NCI-H1417 (cell line): ENCODE measurements at places on chromosomes 7 and 10.

DNA sequence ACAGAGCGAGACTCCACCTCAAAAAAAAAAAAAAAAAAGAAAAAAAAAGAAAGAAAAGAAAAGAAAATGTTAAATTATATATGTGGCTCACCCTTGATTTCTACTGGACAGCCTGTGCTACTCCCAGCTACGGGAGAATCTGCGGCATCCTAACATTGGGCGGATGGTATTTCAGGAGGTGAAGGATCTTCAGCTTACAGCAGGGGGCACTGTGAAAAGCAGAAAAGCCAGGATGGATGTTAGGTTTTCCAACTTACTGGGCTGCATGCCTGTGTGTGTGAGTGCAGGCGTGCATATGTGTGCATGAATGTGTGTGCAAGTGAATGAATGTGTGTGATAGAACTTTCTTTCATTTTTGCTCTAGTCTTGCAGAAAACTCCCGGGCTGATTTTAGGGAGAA lies 1066.5 kb downstream of the TYW1 start:
- DNase-seq: no peak

GRCh38 chr7:1920266-1920681 lies 250.2 kb downstream of the ELFN1 start:
- DNase-seq: no peak

GRCh38 chr7:37901236-37901827 lies 15.3 kb downstream of the SFRP4 start:
- peak; percentile 53 for DNase-seq

DNA sequence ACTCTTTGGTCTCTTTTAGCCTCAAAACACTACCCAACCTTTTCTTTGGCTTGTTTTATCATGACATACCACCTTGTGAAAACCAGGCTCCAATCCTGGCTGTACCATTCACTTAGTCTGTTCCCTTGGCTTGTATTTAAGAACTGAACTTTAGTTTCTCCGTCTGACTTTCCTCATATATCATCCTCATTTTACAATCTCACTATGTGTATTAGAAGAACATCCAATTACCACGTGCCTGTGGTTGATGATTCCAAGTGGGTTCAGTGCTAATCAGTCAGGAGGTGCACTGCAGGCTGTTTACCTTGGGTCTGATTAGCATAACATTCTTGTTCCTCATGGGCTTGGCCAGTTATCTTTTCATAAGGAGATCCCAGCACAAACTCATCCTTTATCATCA lies 144.8 kb upstream of the KLF14 start:
- DNase-seq: no peak

GRCh38 chr10:70334526-70335245 lies 47.7 kb downstream of the LRRC20 start:
- no peak for DNase-seq

GRCh38 chr7:12030116-12030515 lies 181.0 kb upstream of the TMEM106B start:
- no peak for DNase-seq

GRCh38 chr10:34956756-34957155 lies 133.4 kb downstream of the CUL2 start:
- DNase-seq: no peak

DNA sequence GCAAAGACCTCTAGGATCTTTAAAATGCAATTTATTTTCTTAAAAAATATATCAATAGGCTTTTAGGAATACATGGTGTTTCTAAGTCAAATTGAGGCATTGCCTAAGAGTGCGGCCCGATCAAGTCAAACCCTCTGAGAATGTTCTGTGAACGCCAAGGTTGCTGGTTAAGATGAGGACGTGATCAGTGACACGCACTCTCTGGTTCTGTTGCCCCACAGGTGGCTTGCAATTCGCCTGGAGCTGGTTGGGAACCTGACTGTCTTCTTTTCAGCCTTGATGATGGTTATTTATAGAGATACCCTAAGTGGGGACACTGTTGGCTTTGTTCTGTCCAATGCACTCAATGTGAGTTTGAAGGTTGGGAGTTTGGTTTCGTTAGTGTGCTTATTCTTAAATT lies 59.3 kb downstream of the ABCC2 start:
- no peak for DNase-seq

GRCh38 chr10:79176052-79176501 lies 107.3 kb downstream of the ZMIZ1 start:
- no peak for DNase-seq

DNA sequence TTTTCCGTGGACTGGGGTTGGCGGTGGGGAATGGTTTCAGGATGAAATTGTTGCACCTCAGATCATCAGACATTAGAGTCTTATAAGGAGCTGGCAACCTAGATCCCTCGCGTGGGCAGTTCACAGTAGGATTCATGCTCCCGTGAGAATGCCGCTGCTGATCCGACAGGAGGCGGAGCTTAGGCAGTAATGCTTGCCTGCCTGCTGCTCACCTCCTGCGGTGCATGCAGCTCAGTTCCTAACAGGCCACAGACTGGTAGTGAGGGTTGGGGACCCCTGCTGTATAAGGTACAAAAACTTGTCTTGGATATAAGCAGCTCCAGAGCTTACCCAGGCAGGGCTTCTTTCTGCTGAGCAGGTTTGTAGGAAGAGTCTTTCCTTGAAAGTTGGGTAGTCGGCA lies 53.9 kb downstream of the SHH start:
- no peak for DNase-seq

DNA sequence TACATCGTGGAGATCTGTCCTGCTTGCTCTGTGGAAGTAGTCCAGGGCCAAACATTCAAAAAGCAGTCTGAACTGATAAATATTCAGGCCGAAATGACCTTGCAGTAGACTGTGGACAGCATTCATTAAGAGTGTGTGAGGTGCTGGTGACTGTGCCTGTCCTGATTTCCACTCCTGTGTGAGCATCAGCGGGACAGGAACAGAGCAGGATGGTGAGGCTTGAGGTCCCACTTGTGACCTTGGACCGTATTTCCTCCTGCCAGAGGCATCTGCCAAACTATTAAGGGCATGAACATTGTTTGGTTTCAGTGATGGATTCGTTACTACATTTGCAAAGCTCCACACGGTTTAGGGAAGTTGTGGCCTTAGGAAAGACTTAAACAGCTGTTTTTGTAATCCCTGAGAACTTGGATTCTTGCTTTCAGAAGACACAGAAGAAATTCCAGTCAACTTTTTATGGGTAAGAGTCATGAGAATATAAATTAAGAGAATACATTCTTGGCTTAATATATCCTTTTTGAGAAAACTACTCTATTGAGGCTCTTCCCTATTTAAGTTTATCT lies 32.8 kb downstream of the CCNY start:
- DNase-seq: no peak

DNA sequence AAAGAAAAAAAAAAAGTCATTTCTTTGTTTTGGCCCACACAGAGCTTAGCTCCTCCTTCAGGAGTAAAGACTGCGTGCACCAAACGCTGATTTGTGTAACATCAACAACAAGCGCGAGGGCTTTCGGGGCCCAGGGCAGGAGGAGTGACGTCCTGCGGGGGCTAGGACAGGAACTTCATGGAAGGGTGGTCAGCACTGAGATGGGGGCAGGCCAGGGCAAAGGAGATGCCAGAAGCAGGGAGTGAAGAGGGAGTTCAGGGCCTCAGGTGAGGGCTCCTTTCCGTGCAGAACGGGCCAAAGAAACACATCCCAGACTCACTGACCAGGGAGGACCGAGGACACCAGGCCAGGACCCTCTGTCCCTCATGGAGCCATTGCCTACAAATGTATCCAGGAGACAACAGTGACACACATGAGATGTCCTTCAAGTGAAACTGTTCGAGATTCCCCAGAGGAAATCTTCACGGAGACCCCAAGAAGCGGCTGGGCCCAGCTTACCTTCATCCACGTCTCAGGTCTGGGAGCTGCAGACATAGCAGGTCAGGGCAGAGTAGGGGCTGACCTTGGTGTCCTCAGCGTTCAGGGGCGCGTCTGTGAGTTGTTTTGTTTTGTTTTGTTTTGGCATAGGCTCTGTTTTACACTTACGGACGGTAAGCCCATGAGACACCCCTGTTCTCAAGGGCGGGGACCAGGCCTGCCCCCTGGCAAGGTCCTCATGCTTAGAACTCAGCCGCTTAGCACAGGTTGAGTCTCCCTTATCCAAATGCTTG lies 30.4 kb upstream of the SHH start:
- no peak for DNase-seq

DNA sequence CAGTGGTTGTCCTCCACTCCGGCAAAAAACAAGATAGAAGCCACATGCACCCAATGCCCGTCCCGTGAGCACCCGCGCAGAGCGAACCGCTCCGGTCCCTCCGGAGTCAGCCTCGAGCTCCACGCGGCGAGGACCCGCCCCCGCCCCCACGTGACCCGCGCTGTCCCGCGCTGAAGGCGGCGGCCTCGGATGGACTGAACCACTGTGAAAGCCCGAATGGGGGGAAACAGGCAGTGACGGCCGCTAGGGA lies 766 bp upstream of the EIF3B start:
- peak; percentile 85 for DNase-seq

DNA sequence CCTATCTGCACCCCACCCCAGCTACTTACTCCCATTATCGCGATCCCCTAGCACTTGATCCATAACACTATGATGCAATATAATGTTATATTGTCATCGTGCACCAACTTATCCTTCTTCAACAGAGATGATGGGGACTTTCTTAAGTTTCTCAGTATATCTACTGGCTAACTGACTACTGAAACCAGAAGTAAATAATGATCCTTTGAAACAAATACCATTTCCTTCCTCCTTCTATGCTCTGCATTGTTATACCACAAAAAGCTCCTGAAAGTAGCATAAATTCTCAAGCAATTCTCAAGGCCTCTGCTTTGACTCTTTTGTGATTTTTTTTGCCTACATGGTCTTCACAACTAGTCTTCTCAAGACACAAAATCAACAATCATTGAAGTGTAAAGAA lies 68.9 kb downstream of the HTR7 start:
- DNase-seq: no peak

- DNase-seq: no peak
These were observed 6.9 kb upstream of the NUDCD3 start for GRCh38 chr7:44497155-44498027.

DNA sequence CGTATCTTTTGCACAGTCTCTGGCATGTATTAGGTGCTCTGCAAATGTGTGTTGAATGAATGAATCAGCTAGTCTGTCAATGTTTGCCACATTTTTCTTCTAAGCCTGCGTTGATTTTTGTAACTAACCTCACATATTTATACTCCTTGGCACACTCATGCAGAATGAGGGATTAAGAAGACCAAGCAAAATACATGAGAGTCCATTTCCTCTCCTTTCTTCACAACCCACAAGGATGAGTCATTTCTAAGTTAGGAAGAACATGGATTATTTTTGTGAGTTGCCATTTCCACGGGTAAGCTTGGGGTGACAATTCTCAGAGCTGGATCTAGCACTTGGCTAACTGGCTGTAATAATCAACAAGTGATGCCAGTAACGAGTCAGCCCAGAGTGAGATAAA lies 158.8 kb downstream of the TWIST1 start:
- no peak for DNase-seq

DNA sequence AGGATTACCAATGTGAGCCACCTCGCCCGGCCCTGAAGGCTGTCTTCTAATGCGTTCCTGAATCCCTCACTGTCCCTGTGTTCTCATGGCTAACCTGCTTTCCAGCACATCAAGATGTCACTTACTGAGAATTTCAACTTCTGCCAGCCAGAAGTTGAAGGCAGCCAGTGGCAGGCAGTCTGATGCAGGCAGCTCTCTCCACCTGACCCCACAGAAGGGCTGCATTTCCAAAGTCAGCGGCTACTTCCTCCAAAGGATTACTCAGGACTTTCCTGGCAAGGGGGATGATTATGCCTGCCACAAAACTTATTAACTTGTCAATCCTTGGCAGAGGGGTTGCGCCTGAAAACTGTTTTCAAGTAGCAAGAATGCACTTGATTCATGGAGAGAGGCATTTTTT lies 1219.4 kb downstream of the TYW1 start:
- no peak for DNase-seq

GRCh38 chr7:134654104-134654775 lies 7.6 kb downstream of the BPGM start:
- no peak for DNase-seq

GRCh38 chr10:14652816-14653215 lies 121.9 kb downstream of the FAM107B start:
- DNase-seq: no peak

DNA sequence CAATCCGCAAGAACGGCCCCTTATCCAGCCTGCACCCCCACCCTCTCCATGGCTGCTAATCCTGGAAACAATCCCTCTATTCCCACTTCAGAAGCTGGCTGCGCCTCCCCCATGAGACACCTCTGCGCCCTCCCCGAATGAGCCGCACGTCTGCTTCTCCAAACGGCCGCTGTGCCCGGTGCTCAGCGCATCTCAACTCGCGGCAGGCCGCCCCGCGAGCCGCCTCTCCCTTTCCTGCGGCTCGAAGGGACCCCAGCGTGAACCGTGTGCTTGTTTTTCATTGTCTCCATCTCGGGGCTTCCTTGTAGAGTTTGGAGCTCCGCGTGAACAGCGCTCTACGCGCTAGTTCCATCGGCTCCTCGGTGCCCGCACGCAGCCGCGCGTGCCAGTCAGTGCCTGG lies 20.8 kb upstream of the FXYD4 start:
- DNase-seq: no peak
